ENCODE measurements at places on chromosomes 7 and 10. TPM values are rescaled to one million over a fixed set of nuclear protein-coding genes. Genes with fewer than 3 reads are reported as not detected.

SMKR1 gene
- total RNA-seq, result not detected

CALML3 gene
- 181 TPM for total RNA-seq

HMX2 gene
- total RNA-seq, result not detected

CXCL12 gene
- total RNA-seq, result 26.6 TPM

ATP5MK gene
- 222 TPM for total RNA-seq

TMEM236 gene
- 0.08 TPM for total RNA-seq

ITPRID1 gene
- total RNA-seq, result 0.63 TPM

WNT8B gene
- total RNA-seq, result not detected

HKDC1 gene
- 1.4 TPM for total RNA-seq

KCNIP2 gene
- 3.2 TPM for total RNA-seq

SH2B2 gene
- total RNA-seq, result 15.8 TPM

DRGX gene
- not detected for total RNA-seq
